ENCODE measurements at places on chromosomes 2 and 18.

DNA sequence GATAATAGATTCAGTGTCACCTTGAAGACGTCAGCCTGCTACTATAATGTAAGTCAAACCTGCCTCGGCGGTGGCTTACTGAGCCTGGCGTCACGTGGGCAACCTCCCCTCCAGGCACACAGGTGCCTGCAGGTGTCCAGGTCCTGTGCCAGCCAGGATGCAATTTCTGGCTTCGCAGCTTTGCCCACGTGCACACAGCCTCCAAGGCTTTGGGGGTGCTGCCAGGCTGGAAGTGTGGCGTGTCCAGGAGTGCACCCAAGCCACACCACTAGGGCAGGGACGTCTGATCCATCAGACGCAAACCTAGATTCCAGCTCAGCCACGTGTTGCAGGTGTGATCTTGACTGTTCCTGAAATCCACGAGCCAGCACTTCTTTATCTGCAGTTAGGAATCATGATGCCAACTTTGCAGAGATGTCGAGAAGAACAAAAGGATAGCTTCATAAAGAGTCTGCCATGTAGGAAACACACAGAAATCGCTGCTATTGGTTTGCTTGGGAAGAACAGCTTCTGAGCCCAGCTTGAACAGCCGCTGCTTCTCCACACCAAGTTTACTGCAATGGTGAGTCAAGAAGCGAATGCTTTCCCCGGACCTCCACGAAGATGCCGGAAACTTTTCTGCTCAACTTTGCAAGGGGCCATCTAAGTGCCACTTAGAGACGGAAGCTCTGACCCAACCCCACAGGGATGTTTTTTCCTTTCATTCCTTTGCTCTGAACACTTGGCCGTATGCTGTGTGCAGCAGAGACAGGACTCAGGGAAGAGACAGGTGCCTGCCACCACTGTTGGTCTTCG is 84.2 kb upstream of the SALL3 start:
- no peak for DNase-seq

DNA sequence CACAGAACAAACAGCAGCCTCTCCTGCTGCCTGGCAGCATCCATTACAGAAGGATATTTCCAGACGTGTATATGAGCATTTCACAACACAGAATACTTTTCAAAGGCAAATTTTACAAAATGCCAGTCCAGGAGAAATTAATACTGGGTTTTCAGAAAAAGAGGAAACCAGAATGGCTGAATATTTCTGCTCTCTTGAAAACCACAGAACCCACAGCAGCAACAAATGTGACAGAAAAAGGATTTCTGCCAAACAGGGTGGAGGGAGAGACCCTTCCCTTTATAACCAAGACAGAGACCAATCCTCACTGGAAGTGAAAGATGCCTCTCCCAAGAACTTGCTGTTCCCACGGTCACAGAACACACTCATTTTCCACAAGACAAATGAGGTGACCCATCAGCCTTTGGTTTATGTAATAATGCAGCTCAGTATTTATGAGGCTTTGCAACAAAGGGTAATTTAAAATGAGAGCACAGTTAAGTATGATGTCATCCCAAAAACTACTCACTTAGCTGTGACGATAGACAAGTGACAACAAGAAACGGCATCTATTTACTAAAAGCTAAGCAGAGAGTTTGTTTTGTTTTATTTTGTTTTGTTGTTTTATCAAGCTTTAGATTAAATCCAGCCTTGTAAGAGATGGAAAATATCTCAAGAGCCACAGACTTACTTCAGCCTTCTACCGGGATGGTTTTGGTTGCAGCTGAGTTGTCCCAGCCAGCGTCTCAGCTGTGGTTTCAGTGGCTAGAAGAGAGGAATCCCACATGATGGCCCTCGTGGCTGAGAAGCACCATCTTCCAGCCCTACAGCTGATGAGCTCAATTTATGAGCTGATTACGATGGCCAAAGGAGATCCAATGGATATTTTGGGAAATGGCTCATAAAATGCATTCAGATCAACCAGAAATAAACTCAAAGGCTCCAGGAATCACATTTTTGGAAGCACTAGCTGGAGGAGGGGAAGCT is 249.3 kb upstream of the AGAP1 start:
- DNase-seq = no peak

GRCh38 chr2:49005261-49005660 is 149.1 kb downstream of the FSHR start:
- DNase-seq = no peak

DNA sequence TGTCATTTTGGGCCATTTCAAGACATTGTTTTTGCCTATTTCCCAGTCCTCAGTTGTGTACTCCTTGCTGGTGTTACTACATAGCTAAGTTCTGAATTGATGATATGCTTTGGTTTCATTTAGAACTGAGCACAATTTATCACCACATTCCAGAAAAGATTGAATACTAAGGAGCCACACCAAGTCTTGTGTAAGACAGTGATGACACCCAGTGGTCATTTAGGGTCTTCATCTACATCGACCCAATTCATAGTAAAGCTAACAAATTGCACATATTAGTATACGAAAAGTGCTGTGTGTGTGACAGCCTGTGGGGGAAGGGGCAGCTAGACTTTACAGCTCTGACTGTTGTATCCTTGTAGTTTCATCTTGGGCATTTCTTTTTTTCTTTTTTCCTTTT is 10.9 kb upstream of the DLX2 start:
- DNase-seq = peak; percentile 53

DNA sequence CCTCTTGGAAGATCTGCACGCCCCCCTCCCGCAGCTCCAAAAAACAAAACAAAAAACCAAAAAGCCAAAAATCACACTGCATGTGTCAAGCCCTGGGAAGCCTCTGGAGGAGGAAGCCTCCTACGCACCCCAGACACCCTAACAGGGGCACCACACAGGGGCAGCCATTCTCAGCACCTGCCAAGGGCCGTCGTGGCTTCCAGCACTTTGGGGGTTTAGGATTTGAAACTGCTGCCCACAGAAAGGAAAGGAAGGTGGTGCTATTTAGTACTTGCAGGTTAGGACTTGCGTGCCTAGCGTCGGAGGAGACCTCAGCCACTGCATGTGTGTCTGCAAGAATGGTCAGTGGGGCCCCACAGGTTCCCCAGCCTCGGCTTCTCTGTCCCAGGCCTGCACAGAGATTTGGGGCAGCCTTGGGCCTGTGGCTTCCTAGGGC is 419 bp upstream of the GPR55 start:
- DNase-seq = no peak

GRCh38 chr2:72924353-72925240 is 7.3 kb downstream of the EMX1 start:
- no peak for DNase-seq
